Right atrium auricular region (tissue), 2 donors: ENCODE measurements at places on chromosomes 13 and 19. TPM values are rescaled to one million over a fixed set of nuclear protein-coding genes. Genes with fewer than 3 reads are reported as not detected.

GRCh38 chr19:32877977-32878745 is 8.6 kb upstream of the SLC7A9 start:
- no peaks in the 10 kb centered on the region for H3K36me3 ChIP-seq
- no peak for DNase-seq
- no peaks in the 10 kb centered on the region for H3K4me1 ChIP-seq
- no peaks in the 10 kb centered on the region for H3K27me3 ChIP-seq
- no peak overlapping the region for H3K27ac ChIP-seq
- no peak overlapping the region for H3K4me3 ChIP-seq

DNA sequence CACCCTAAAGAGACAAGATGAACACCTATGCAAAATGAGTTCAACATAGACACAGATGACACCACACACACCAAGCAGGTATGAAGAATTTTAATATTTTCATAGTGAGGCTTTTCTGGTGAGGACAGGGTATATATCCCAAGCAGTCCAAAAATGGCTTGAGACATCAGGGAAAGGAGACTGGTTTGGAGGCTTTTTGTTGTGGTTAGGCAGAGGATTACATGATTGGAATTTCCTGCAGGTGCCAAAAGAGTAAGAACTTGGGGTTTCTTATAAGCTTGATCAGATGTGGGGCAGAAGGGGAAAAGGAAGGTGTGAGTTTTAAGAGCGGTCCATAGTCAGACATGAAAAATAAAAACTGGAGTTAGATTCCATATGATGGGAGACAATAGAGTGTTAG is 420.8 kb upstream of the SLITRK1 start:
- no peaks in the 10 kb centered on the region for H3K36me3 ChIP-seq
- no peak overlapping the region for H3K27ac ChIP-seq
- H3K27me3 ChIP-seq, result no peaks in the 10 kb centered on the region
- no peaks in the 10 kb centered on the region for H3K4me1 ChIP-seq
- no peak for DNase-seq
- H3K4me3 ChIP-seq, result no peak overlapping the region

DNA sequence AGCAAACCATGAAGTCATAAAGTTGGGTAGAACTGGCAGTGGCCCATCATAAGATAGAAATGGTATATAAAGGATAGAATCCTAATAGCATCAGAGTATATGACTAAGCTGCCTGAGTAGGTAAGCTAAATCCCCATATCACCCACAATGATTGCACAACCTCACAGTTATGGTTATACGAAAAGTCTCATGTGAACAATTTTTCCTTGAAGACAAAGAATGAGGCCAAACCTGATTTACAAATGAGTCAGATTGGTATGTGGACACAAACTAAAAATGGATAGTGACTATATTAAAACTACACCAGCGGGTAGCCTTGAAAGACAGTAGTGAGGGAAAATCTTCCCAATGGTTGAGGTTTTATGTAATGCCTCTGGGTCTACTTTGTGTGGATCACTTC is 40.9 kb upstream of the UFM1 start:
- no peak for DNase-seq
- no peaks in the 10 kb centered on the region for H3K4me1 ChIP-seq
- H3K27me3 ChIP-seq, result no peaks in the 10 kb centered on the region

The ASPDH gene
- not detected for total RNA-seq

- no peaks in the 10 kb centered on the region for H3K27me3 ChIP-seq
- no peak overlapping the region for H3K27ac ChIP-seq
- no peaks in the 10 kb centered on the region for H3K36me3 ChIP-seq
- no peak for DNase-seq
- no peak overlapping the region for H3K4me3 ChIP-seq
- H3K4me1 ChIP-seq, result no peaks in the 10 kb centered on the region
Observed at GRCh38 chr19:43395561-43395960, 19.1 kb upstream of the TEX101 start.

The SBK3 gene
- 97.5 TPM for total RNA-seq

The FPR1 gene
- 4.4 TPM for total RNA-seq

GRCh38 chr13:94413598-94413944 is 65.9 kb downstream of the DCT start:
- no peak overlapping the region for H3K27ac ChIP-seq
- no peaks in the 10 kb centered on the region for H3K36me3 ChIP-seq
- no peak for DNase-seq
- no peak overlapping the region for H3K4me3 ChIP-seq

DNA sequence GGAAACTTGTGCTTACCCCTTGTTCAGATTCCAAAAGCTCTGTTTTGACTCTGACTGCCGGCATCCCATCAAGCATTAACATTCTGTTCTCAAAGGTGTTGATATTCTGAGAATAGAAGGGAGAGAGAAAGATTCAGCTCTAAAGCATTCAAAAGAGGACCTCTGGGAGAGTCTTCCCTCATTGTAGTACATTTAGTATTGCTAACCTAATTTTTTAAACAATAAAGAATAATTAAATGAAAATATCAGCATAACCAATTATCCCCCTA is 190.3 kb downstream of the KLF12 start:
- H3K27ac ChIP-seq, result no peak overlapping the region
- H3K36me3 ChIP-seq, result no peaks in the 10 kb centered on the region
- DNase-seq, result no peak
- no peaks in the 10 kb centered on the region for H3K27me3 ChIP-seq

GRCh38 chr19:51070334-51071094 is 5.6 kb upstream of the KLK13 start:
- H3K36me3 ChIP-seq, result no peaks in the 10 kb centered on the region
- DNase-seq, result no peak
- no peaks in the 10 kb centered on the region for H3K4me1 ChIP-seq

The SULT2B1 gene
- not detected for total RNA-seq

DNA sequence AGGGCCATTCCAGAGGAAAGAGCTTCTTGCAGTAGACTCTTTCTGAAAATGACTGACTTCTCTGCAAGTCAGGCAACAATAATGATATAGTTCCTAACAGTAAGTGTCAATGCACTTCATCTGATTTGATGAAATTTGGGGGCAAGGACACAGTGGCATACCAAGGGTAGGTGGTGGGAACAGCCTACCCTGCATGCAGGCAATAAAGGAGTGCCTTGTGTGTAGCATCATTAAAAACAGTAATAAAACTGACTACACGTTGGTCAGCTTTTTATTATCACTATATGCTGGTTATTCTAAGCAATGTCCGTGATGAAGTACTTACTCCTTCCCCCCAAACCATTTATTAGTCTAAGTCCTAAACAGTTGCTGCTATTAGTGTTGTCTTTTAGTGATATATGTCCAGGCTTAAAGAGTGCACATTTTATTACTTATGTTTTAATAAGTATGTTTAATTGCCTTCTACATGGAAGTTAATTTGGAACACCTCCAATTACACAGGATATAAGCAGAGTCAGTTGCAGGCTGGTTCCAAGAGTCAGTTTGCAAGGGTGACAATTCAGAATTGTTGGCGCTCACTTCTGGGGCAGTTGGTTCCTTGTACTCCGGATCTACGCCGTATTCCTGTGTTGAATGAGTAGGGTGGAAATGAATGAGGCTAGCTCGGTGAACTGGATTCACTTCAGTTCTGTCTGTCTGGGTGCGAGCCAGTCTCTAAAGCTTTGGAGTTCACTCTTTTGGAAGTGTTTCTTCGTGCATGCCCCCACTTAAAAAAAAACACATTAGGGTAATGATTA is 84.0 kb downstream of the RGCC start:
- no peak overlapping the region for H3K4me3 ChIP-seq
- H3K36me3 ChIP-seq, result no peaks in the 10 kb centered on the region
- no peaks in the 10 kb centered on the region for H3K27me3 ChIP-seq
- H3K27ac ChIP-seq, result no peak overlapping the region
- DNase-seq, result peak; percentile 16

The SLC10A2 gene
- total RNA-seq, result not detected

The C13orf46 gene
- 0.59 TPM for total RNA-seq

DNA sequence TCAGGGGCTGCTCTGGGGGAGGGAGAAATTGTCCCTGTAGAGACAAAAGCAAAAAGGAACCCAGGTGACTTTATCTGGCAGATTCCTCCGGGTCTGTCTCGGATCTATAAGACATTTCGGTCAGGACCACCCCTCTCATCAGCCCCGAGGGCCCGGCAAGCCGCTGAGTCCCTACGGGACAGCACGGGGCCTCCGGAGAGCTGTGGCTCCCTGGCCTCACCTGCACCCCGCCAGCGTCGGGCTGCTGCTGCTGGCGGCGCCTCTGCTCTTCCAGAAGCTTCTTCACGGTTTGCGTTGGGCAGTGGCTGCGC is 1.9 kb downstream of the NFKBID start:
- H3K27me3 ChIP-seq, result no peaks in the 10 kb centered on the region
- H3K27ac ChIP-seq, result peak overlapping the region; percentile 85
- no peak for DNase-seq
- no peaks in the 10 kb centered on the region for H3K4me1 ChIP-seq

The ADM5 gene
- total RNA-seq, result not detected

- no peaks in the 10 kb centered on the region for H3K4me1 ChIP-seq
- no peak overlapping the region for H3K27ac ChIP-seq
- H3K27me3 ChIP-seq, result no peaks in the 10 kb centered on the region
- no peak for DNase-seq
Observed at GRCh38 chr13:20435616-20436368, 89.9 kb downstream of the CRYL1 start.

The THOP1 gene
- total RNA-seq, result 33.9 TPM

The SPRY2 gene
- 33.1 TPM for total RNA-seq

GRCh38 chr19:13838435-13839129 is 38.4 kb upstream of the NANOS3 start:
- peaks cover 51% of the 10 kb centered on the region for H3K36me3 ChIP-seq
- H3K4me3 ChIP-seq, result peak overlapping the region; percentile 99
- H3K4me1 ChIP-seq, result no peaks in the 10 kb centered on the region

- no peak overlapping the region for H3K4me3 ChIP-seq
- no peak for DNase-seq
- H3K27me3 ChIP-seq, result no peaks in the 10 kb centered on the region
- H3K36me3 ChIP-seq, result no peaks in the 10 kb centered on the region
- H3K27ac ChIP-seq, result no peak overlapping the region
- H3K4me1 ChIP-seq, result no peaks in the 10 kb centered on the region
Observed at GRCh38 chr13:25657157-25657556, 285.4 kb downstream of the ATP8A2 start.

DNA sequence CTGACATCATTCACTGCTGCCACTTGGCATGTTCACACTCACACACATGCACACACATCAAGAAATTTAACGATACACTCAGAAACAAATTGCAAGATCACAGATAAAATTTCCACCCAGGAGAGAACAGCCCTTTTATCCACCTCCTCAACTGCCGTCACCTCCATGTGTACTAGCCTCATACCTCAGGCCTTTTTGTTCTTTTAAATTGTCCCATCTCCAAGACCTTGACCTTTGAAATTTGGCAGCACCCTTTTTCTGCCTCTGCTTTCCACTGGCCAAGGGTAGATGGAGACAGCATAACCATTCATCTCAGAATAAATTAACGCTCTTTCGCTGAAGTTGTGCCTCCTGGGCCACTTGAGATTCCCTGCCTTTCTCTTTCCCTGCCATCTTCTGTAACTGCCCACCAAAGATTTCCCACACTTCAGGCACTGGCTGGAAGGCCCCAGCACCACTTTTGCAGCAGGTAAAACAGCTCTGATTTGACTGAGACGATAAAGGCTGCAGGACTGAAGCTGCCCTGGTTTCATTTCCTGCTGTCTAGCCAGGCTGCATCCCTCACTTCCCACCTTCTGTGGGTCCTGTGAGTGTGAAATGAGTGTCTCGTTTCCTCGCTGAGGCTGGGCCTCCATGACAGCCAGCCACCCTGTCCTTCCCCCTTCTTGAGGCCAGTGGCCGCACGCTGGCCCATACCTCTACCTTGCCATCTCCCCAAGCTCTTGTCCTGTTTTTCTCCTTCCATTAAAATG is 39.3 kb downstream of the MBNL2 start:
- H3K36me3 ChIP-seq, result no peaks in the 10 kb centered on the region
- H3K4me3 ChIP-seq, result no peak overlapping the region
- no peaks in the 10 kb centered on the region for H3K27me3 ChIP-seq
- no peak for DNase-seq

DNA sequence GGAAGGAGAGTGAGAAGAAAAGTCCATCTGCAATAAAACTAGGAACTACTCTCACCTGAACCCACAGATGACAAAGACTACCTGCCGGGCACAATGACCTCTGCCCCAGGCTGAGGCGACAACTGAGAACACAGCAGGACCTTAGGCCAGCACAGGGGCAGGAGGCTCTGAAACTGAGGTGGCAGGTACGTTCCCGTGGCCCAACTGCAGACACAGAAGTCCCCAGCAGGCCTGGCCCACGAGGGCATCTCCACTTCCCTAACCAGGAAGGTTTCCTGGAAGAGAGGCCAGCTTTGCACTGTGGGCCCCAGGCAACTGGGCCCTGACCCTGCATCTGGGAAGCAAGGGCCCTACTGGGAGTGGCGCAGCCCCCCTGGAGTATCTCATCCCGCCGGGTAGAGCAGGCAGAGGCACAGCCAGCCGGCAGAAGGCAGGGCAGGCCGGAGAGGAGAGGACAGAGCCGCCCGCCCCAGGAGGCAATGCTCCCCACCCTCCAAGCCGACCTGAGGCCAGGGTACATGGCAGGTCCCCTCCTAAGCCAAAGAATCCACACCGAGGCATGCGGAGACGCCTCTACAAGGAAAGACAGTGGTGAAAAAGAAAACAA is 32.7 kb downstream of the STK24 start:
- H3K4me1 ChIP-seq, result no peaks in the 10 kb centered on the region
- H3K36me3 ChIP-seq, result no peaks in the 10 kb centered on the region
- no peaks in the 10 kb centered on the region for H3K27me3 ChIP-seq
- no peak for DNase-seq
- H3K4me3 ChIP-seq, result no peak overlapping the region

The KIR2DL4 gene
- total RNA-seq, result not detected

GRCh38 chr19:11848200-11848593 is 329 bp upstream of the ZNF439 start:
- peaks cover 13% of the 10 kb centered on the region for H3K4me1 ChIP-seq
- no peak for DNase-seq
- no peaks in the 10 kb centered on the region for H3K27me3 ChIP-seq
- H3K36me3 ChIP-seq, result no peaks in the 10 kb centered on the region
- no peak overlapping the region for H3K27ac ChIP-seq

DNA sequence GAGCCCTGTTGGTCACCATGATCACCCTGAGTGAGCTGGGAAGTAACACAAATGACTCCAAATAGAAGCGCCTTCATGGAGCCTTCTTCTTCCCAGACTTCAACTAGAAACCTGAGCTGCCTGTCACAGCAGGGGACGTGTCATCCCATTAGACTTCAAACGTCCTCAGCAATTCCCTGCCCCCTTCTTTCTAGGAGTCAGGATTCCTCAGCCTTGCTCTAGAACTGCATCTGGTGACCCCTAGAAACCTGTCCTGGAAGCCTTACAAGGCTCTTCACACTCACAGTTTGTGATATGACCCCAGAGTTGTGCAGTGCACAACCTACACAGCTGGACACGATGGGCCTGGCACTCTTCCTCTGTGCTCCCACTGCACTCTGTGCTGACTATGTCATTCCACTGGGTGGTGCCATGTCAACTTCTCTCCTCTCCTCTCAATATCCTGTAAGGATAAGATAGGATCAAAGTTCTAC is 23.6 kb upstream of the TTYH1 start:
- H3K4me1 ChIP-seq, result peaks cover 7% of the 10 kb centered on the region
- no peaks in the 10 kb centered on the region for H3K27me3 ChIP-seq
- H3K27ac ChIP-seq, result no peak overlapping the region
